Neural crest cell (in vitro differentiated cells): ENCODE measurements at places on chromosomes 1 and 21. TPM values are rescaled to one million over a fixed set of nuclear protein-coding genes. Genes with fewer than 3 reads are reported as not detected.

GRCh38 chr1:97791251-97791650, 129.6 kb downstream of the DPYD start:
- H3K27me3 ChIP-seq, result no peaks in the 10 kb centered on the region
- H3K4me3 ChIP-seq, result no peak overlapping the region
- no peak overlapping the region for H3K27ac ChIP-seq
- no peaks in the 10 kb centered on the region for H3K36me3 ChIP-seq
- H3K4me1 ChIP-seq, result no peaks in the 10 kb centered on the region

Gene OR2T29
- not detected in 2 replicates for total RNA-seq

DNA sequence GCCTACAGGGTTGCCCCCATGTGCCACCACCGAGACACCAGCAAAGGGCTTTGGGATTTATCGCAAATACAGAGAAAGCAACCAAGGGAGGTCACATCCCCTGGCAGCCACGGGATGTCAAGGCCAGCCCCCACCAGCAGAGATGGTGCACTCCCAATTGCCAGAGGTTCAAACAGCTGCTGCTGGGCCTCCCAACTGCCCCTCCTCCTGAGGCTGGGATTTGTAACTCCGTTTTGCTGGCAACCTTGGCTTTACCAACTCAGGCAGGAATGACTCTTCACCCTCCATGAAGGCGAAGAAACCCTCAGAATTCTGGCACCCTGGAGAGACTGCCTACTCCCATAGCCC, 11.6 kb downstream of the TMEM53 start:
- H3K27ac ChIP-seq, result no peak overlapping the region
- no peak overlapping the region for H3K4me3 ChIP-seq
- peaks cover 1% of the 10 kb centered on the region for H3K4me1 ChIP-seq
- DNase-seq, result no peak

- no peak overlapping the region for H3K4me3 ChIP-seq
- no peaks in the 10 kb centered on the region for H3K36me3 ChIP-seq
- no peak for DNase-seq
- H3K27ac ChIP-seq, result no peak overlapping the region
Observed at GRCh38 chr21:38013741-38014140, 97.5 kb upstream of the KCNJ6 start.

DNA sequence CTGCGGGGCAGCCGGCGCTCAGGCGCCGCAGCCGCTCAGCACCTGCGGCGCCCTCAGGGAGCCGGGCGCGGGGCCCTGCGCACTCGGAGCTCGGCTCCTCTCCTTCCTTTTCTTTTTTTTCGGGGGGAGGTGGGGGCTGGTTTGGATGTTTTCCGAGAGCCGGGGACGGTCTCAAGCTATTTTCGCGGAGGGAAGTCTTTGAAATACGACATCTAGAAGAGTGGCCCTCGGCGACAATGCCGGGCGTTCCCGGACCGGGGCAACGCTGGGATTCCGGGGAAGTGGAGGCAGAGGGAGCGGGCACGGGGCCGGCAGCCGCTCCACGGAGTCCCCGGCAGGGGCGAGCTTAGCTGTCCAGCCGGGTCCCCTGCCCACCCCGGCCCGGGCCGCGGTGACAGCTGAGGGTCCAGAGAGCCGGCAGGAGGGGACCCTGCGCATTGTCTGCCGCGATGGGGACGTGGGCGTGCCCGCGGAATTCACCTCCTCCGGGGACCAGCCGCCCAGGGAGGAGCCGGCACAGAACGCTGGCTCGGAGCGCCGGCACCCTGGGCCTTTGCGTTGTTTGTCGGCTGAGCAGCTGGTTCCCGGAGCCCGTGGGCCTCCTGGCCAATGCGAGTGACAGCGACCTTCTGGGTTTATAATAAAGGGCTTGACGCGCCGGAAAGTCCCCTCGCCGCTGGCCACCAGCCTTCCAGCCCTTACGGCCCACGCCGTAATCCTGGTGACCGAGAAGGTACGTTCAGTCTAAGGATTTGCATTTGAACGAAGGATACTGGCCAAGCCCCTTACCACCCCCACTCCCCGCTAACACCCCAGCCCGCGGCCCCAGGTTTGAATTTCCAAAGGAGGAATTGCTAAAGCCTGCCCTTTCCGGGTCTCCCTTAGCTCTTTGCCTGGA, 582 bp downstream of the SLC37A1 start:
- peak overlapping the region; percentile 83 for H3K4me3 ChIP-seq
- peaks cover 24% of the 10 kb centered on the region for H3K27me3 ChIP-seq
- peak; percentile 39 for DNase-seq
- H3K36me3 ChIP-seq, result no peaks in the 10 kb centered on the region

- no peak overlapping the region for H3K27ac ChIP-seq
- H3K27me3 ChIP-seq, result no peaks in the 10 kb centered on the region
- H3K36me3 ChIP-seq, result peaks cover 3% of the 10 kb centered on the region
- no peak overlapping the region for H3K4me3 ChIP-seq
- H3K4me1 ChIP-seq, result no peaks in the 10 kb centered on the region
Observed at GRCh38 chr1:44970317-44970716, 16.1 kb downstream of the EIF2B3 start.

DNA sequence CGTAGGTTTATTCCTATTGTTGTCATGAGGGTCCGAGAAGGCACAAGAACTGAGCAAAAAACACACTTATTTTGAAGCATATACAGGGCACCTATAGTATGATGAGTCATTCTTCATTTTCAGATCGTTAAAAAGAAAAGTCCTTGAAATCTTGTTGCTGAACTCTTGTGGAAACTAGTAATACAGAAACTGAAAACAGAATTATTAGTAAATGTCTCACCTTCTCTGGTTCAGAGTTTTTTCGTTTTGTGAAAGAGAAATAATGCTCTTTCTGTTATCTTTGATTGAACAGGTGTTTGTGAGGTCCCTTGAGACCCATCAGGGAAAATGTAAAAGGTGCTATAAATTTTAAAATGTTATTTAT, 102.0 kb upstream of the COA6 start:
- no peak overlapping the region for H3K4me3 ChIP-seq
- H3K36me3 ChIP-seq, result peaks cover 4% of the 10 kb centered on the region
- H3K27me3 ChIP-seq, result no peaks in the 10 kb centered on the region
- peaks cover 9% of the 10 kb centered on the region for H3K4me1 ChIP-seq

DNA sequence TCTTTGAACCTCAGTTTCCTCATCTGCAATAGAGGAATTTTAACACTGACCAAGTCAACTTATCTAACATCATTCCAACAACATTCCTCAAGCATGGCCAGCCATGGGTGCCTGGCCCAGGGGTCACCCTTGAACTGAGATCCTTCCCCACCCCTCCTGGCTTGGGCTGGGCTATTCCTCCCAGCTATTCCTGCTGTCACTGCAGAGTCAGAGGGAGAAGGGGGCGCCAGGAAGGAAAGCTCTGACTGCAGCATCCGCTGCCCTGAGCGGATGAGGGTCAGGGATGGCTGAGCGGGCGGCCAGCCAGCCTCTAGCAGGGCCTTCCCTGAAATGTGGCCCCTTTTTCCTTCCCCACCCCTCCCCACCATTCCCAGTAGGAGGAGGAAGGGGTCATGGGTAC, 3.1 kb downstream of the TINAGL1 start:
- H3K4me1 ChIP-seq, result no peaks in the 10 kb centered on the region
- DNase-seq, result no peak
- no peaks in the 10 kb centered on the region for H3K36me3 ChIP-seq
- no peak overlapping the region for H3K27ac ChIP-seq

DNA sequence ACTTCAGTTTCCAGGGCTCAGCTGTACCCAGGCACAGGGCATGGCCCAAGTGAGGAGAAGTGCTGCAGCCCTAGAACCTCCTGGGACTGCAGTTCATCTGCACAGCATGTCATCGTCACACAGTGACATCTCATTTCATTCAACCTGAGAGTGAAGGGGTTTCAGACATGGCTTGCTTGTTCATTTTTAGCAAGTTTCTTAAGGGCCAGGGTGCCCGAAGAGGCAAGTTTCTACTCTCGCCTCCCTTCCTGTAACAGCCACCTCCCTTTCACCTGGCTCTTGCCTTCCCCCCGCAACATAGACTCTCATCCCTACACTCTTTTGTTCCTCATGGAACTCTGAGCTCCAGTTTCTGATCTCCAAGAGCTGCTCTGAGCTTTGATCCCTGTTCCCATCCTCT, 108.1 kb downstream of the C1orf21 start:
- H3K27ac ChIP-seq, result no peak overlapping the region
- no peaks in the 10 kb centered on the region for H3K27me3 ChIP-seq
- H3K36me3 ChIP-seq, result no peaks in the 10 kb centered on the region
- H3K4me3 ChIP-seq, result no peak overlapping the region
- no peak for DNase-seq
- peaks cover 30% of the 10 kb centered on the region for H3K4me1 ChIP-seq

GRCh38 chr1:94683886-94684285, 136.3 kb upstream of the SLC44A3 start:
- peaks cover 5% of the 10 kb centered on the region for H3K36me3 ChIP-seq
- H3K27ac ChIP-seq, result no peak overlapping the region
- H3K4me3 ChIP-seq, result no peak overlapping the region

- H3K27me3 ChIP-seq, result peaks cover 10% of the 10 kb centered on the region
- no peak for DNase-seq
- H3K36me3 ChIP-seq, result peaks cover 23% of the 10 kb centered on the region
- peaks cover 68% of the 10 kb centered on the region for H3K4me1 ChIP-seq
- H3K4me3 ChIP-seq, result peak overlapping the region; percentile 58
Observed at GRCh38 chr21:32332463-32332951, 33.9 kb downstream of the MRAP start.

GRCh38 chr21:35838350-35838749, 222.0 kb downstream of the SETD4 start:
- no peak overlapping the region for H3K27ac ChIP-seq
- DNase-seq, result no peak
- no peaks in the 10 kb centered on the region for H3K36me3 ChIP-seq

DNA sequence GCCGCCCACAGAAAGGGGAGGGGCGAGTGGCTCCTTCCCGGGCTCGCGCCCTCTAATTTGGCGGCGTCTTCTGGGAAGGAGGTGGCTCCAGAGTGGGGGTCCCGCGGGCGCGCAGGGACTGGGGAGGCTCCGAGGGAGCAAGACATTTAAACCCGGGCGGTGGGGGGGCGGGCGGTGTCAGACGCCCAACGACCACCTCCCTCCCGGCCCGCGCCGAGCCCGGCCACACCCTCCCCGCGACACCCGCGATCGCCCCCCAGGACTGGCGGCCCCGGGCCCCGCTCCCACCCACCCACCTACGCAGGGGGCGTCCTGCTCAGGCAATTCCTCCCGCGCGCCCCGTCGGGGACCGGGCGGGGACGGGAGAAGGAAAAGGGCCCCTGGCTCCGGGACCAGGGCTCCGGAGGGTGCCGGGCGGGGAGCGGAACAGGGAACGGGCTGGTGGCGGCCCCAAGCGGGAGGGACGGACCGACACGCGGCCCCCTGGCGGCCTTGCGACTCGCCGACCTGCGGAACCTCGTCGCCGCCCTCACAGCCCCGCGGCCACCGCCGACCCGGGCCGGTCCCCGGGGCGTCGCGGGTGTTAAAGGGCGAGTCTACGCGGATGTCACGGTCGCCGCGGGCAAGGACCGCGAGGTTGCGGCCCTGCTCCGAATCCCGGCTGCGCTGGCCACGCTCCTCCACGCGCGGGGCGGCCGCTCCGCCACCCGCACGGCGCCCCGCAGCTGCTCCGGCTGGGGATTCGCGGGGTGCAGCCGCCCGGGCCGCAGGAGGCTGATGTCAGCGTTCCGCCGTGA, 94.0 kb upstream of the FMN2 start:
- H3K27ac ChIP-seq, result no peak overlapping the region
- DNase-seq, result peak; percentile 52
- peaks cover 5% of the 10 kb centered on the region for H3K4me1 ChIP-seq
- H3K36me3 ChIP-seq, result no peaks in the 10 kb centered on the region
- peak overlapping the region; percentile 82 for H3K4me3 ChIP-seq
- peaks cover 78% of the 10 kb centered on the region for H3K27me3 ChIP-seq

DNA sequence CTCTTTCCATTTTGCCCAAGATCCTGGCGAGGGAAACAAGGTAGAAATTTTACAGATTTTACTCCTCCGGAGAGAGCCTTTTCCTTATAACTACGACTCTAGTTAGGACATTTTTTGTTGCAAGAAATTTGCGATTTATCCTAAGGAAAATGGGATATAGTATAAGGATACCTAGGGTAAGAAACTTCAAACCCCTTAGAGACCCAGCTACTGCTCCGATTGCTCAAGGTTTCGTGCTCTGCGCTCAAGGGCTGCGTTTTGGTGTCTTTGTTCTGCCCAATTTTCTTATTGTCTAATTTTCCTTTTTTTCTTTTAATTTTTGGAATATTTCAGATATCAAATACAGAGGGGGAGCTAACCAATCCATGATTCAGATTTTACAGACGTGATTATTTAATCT, 1.5 kb downstream of the TTC3 start:
- peak overlapping the region; percentile 97 for H3K27ac ChIP-seq
- peaks cover 59% of the 10 kb centered on the region for H3K4me1 ChIP-seq
- peak overlapping the region; percentile 97 for H3K4me3 ChIP-seq
- H3K36me3 ChIP-seq, result peaks cover 4% of the 10 kb centered on the region

Gene BTF3L4
- total RNA-seq, result 74.3 and 75.0 TPM in 2 replicates

GRCh38 chr1:6125366-6125765, 54.8 kb downstream of the CHD5 start:
- H3K36me3 ChIP-seq, result no peaks in the 10 kb centered on the region
- H3K4me3 ChIP-seq, result no peak overlapping the region
- DNase-seq, result no peak

DNA sequence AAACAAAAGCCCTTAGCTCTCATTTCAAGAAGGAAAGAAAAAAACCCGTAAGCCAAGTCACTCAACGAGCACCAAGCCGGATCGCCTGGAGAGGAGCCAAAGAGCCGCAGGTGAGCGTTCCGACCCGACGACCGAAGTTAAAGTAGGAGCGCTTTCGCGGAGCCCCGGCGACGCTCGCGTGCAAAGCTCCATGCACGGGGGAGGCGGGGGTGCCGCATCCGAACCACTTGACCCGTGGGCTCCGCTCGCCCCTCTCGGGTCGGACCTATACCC, 382 bp downstream of the GPBP1L1 start:
- H3K27me3 ChIP-seq, result no peaks in the 10 kb centered on the region
- peak overlapping the region; percentile 97 for H3K27ac ChIP-seq
- H3K4me1 ChIP-seq, result peaks cover 57% of the 10 kb centered on the region

Gene UBL4B
- not detected in 2 replicates for total RNA-seq

DNA sequence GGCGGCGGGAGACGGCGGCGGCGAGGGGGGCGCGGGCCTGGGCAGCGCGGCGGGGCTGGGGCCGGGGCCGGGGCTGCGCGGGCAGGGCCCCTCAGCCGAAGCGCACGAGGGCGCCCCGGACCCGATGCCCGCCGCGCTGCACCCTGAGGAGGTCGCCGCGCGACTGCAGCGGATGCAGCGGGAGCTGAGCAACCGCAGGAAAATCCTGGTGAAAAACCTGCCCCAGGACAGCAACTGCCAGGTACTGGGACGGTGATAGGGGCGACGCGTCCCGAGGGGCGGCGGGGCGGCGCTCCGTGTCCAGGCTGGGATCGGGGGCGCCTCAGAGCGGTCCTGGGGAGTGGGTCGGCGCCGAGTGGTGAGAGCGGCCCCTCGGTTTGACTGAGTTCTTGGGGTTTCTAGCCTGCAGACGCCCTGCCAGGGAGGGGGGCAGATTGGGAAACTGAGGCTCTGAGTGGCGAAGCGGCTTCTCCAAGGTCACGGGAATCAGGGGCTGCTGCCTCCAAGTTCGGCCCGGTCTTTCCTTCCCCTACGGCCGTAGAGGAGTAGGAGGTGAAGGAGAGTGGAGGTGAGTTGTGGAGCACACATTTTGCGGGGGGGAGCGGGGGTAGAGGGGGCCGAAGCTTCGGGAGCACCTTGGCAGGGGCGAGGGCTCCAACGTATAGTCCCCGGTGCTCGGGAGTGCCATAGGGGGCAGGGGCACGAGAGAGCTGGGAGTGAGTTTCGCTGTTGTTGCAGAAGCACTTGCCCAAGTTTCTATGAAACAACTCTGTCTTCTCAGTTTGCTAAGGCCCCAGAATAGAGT, 508 bp downstream of the RAVER2 start:
- peaks cover 8% of the 10 kb centered on the region for H3K27me3 ChIP-seq
- DNase-seq, result peak; percentile 4
- no peaks in the 10 kb centered on the region for H3K36me3 ChIP-seq
- peaks cover 24% of the 10 kb centered on the region for H3K4me1 ChIP-seq
- peak overlapping the region; percentile 87 for H3K27ac ChIP-seq
